Retina (tissue), 1 donor: ENCODE measurements at places on chromosomes 1 and 21.

- DNase-seq = peak; percentile 71
These were observed 447 bp downstream of the RUNX3 start for GRCh38 chr1:24929398-24930259.

GRCh38 chr21:44932408-44933181 lies 7.2 kb upstream of the SLX9 start:
- peak; percentile 53 for DNase-seq

DNA sequence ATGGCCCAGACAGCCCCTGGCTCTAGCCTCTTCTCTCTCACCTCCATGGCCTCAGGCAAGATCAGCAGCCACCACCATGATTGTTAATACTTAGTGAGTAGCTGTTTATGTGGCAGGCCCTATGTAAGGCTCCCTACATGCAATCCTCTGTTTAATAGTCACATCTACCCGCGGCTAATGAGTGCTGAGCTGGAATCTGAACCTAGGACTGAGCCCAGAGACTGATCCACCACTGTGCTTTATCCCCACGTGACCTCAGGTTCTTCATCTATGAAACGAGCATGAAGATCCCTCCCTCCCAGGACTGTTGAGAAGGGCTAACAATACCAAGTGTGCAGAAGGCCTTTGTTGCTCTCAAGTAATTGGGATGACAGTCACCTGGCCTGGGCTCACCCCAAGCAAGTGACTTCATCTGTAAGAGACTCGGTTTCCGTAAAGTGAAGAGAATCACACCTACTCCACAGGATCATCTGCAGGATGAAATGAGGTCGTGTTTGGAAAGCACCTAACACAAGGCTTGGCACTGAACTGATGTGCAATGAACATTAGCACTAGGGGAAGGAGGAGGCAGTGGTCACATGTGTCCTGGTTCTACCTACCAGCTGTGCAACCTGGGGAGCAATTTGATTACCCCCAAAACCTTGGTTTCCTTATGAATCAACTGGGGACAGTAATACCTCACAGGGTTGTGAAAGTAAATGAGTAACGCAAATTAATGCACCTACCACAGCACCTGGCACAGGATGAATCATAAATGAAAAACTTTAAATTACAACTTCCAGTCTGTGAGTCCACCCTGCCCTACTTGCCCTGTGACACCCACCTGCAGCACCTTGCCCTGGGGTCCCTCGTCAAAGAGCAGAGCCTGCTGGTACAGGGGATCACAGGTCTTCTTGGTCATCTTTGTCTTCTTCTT lies 37.2 kb downstream of the RIMS3 start:
- DNase-seq = no peak

- no peak for DNase-seq
These were observed 15.1 kb downstream of the STUM start for GRCh38 chr1:226563666-226564065.

DNA sequence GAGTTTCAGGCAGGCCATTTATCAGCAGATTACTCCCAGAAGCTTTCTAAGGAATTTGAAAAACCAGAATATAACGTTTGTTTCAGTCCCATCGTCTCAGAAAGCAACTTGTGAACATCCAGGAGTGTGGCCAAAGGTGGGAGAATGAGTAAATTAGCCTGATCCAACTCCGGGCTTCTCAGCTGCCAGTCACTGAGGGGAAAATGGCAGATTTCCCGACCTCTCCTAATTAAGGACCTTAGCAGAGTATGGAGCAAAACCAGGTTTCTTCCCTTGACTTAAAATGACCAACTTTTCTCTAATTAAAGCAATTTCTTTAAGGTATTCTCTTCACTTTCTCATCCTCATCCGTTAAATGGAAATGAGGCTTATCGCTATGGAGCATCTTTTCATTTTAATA lies 1.0 kb downstream of the CORT start:
- no peak for DNase-seq

GRCh38 chr1:5267603-5268235 lies 613.3 kb downstream of the AJAP1 start:
- no peak for DNase-seq

DNA sequence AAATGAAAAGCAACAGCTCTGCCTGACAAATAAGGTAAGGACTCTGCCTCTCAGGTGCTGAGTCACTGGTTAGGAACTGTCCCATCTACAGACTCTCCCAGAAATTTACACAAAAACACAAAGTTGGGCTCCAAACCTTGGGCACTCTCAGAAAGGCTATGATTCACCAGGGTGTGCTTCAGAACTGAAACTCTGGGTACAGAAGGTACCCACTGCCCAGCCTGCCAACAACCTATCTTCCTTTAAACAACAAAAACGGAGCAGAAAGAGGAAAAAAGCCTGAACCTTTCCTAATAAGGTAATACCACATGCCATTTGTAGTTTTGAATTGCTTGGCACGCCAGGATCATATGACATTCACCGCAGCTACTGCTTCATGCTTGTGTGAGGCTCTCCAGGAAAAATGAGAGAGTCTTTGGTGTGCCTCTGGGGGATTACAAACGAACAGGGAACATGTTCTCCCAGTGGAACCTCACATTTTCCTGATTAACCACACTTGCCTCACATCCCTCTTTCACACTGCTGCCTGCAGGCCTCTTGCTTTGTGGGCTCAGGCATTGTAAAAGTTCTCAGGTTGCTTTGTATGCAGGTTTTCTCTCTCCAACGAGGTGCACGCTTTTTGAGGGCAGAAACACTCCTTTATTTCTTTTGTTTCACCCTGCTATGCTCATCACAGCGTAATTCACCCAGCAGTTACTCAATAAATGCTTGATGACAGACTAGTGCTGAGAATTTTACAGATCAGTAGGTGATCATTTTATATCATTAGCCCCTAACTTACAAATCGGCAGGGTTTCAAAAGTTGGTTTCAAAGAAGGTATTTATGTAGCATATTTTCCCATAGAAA lies 65.1 kb downstream of the GADD45A start:
- DNase-seq = no peak

DNA sequence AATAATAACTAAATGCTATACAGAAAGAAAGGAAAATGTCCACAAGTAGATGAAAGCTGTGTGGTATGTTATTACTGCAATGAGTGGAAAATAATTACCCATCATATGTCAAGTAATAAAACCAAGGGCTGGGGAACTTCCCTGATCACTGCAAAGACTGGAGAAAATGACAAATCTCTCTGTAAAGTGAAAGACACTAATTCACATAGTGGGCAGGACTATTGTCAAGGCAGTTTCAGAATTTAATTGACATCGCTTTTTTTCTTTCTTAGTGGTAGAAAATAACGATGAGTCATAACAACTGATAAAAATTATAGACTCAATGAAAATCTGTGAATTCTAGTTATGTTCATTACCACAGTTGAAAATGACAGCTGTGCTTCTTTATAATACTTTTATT lies 153.7 kb upstream of the ST6GALNAC5 start:
- no peak for DNase-seq

DNA sequence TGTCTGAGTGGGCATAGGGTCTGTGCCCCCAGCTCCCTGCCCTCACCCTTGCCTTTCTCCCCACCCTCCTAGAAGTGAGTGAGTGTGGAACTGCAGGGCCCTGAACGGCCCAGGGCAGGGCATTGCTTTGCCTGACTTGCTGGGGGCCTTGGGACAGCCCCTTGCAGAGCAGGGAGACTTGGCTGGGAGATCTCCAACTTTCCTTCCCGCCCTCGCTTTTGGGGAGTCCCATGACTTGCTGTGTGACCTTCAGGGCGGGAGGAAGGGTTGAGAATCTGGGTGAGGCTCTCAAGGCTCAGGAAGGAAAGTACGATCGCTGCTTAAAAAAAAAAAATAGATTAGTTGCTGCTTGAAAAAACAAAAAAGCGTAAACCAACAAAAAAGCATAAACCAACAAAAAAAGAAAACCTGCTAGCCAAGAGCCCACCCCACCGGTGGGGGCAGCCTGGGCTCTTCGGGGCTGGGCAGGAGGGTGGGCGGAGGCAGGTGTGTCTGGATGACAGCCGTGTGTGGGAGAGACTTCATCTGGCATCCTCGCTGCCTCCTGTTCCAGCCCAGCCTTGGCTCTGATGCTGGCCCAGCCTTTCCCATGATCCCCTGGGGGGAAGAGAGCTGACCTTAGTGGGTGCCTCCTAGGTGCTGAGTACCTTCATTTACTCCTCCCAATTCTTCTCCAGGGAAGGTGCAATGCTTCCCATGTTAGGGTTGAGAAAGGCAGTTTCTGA lies 6.5 kb downstream of the NBL1 start:
- DNase-seq = no peak

- peak; percentile 65 for DNase-seq
These were observed 65.4 kb downstream of the ALPL start for GRCh38 chr1:21574466-21575151.

DNA sequence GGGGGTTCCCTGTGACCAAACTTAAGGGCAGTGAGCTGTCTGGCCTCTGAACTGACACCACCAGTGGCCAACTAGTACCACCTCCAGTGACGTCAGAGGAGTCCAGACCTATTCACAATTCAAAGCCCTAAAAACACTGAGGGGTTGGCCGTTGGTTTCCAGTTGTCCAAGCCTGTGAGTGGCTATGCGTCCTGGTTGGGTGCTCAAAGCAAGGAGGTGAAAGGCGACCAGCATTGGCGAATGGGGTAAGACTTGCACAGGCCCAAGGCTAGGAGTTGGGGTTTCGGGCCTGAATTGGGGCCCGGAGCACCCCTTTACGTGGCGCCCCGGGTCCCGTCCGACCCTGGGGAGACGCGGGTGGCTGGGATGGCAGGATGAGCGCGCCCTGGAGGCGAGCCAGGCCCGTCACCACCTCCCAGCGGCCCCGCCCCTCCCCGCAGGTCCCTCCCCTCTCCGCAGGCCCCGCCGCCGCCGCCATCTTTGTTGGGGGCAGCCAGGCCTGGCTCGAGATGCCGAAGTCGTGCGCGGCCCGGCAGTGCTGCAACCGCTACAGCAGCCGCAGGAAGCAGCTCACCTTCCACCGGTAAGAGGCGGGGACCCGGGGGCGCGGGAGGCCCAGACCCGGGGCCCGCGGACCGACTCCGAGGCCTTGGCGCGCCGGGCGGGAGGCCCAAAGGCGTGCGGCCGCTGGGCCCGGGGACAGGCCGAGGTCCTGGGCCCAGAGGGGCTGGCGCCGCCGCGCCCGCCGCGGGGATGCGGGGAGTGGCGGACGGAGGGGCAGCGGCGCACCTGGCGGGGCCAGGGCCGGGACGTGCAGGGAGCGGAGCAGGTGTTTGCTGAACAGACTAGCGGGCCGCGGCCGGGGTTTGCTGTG lies at the start of gene THAP3:
TSS of gene THAP3 (plus strand) at position 159 of the 874 bp plus-strand sequence. CDS start at position 510, 351 bp downstream.
- DNase-seq = peak; percentile 92

GRCh38 chr1:70168283-70168682 lies 37.1 kb downstream of the LRRC40 start:
- no peak for DNase-seq

GRCh38 chr1:231776010-231776756 lies 149.6 kb downstream of the DISC1 start:
- peak; percentile 84 for DNase-seq

DNA sequence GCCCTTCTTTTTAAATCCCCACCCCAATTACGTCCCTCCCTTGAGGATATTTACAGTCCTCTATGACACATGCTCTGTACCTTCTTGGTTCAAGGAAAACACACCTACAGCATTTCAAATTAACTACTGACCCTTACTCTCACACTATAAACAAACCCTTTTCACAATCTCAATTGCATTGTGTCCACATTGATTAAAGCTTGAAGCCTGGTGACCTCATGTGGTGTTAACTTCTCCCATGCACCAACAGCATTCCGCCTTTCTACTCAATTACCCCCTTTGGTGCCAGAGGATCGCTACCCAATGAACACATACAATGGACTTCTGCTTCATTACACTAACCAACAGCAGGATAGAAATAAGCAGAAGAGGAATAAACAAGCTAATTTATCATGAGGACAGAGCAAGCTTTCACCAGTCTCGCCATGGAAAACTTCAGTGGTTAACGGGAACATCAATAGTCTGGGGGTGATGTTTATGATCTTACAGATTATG lies 15.2 kb downstream of the WLS start:
- peak; percentile 89 for DNase-seq

- no peak for DNase-seq
These were observed 73.2 kb downstream of the CD58 start for GRCh38 chr1:116497656-116498055.

DNA sequence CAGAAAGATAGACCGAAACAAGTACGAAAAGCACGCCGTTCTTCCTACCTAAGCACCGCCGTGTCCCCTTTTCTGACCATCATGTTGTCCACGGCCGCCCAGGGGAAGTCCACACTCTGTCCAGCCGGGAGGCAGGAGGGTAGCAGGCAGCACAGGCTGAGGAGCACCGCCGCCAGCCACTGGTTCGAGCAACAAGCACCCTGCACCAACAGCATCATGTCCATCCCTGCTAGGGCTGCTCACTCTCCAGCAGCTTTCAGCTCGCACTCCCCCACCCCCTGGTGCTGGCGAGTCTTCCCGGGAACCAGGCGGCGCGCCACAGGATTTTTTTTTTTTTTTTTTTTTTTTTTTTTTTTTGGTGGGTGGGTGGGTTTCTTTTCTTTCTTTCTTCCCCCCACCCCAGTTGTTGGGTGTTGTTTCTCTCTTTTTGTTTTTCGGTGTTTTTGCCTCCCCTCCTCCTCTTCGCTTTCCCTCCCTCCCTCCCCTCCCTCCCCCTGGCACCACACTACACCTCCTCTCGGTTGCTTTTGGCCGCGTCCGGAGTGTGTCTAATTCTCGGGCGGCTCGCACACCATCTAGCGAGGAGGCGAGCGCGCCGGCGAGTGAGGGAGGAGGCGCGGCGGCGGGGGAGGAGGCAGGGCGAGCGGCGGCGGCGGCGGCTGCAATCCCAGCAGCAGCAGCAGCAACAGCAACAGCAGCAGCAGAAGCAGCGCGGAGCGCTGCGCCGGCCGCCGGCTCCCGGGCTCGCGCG lies at the start of gene NEGR1:
TSS of gene NEGR1 (minus strand) at position 269 of the 751 bp plus-strand sequence.
- DNase-seq = peak; percentile 94

DNA sequence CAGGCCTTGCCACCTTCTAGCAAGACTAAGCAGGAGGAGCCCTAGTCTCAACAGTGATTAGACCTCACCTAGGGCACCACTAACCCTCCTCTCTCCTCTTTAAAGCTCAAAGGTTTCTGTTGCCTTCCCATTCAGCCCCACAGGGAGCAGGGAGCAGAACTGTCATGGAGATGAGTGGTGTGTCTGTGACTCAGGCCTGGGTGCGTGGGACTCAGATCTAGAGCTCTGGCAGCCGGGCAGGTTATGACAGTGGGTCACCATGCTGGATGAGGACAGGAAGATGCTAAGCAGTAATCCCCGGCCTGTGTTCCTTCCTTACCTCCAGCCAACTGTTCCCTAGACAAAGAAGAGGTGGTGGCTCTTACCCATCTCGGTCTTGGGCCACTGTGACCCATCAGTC lies 60.1 kb upstream of the COA6 start:
- no peak for DNase-seq

DNA sequence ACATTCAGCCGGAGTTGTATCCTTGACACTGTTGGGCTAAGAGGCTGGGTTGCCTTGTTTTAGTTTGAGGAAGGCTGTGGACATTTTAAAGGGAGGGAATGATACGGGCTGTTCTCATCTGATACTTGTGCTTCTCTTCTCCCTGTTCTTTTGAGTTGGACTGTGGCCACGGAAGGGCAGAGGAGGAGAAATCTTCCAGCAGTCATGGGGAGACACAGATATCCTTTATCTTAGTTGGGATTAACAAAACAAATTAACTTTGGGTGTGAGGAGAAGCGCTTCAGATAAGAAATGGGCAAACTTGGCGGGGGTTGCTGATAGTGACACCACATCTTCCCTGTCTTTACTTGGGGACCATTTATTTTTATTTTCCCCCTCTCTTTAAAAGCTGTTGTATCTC lies 138.8 kb downstream of the ROR1 start:
- no peak for DNase-seq
